Upper lobe of left lung (tissue), 6 donors: ENCODE measurements at places on chromosomes 4 and X. TPM values are rescaled to one million over a fixed set of nuclear protein-coding genes. Genes with fewer than 3 reads are reported as not detected.

GRCh38 chr4:110196871-110197528 is 1.4 kb downstream of the ELOVL6 start:
- H3K27me3 ChIP-seq, result no peaks in the 10 kb centered on the region
- H3K36me3 ChIP-seq, result no peaks in the 10 kb centered on the region
- DNase-seq, result peak; percentile 44
- peaks cover 20% of the 10 kb centered on the region for H3K4me1 ChIP-seq
- peak overlapping the region; percentile 92 for H3K27ac ChIP-seq
- H3K4me3 ChIP-seq, result peak overlapping the region; percentile 79

GRCh38 chr4:120078216-120078615 is 11.6 kb upstream of the MAD2L1 start:
- H3K36me3 ChIP-seq, result no peaks in the 10 kb centered on the region
- no peak overlapping the region for H3K4me3 ChIP-seq
- H3K4me1 ChIP-seq, result no peaks in the 10 kb centered on the region

GRCh38 chrX:24023972-24024669 is 2.9 kb downstream of the KLHL15 start:
- no peaks in the 10 kb centered on the region for H3K27me3 ChIP-seq
- no peaks in the 10 kb centered on the region for H3K36me3 ChIP-seq
- no peak for DNase-seq

DNA sequence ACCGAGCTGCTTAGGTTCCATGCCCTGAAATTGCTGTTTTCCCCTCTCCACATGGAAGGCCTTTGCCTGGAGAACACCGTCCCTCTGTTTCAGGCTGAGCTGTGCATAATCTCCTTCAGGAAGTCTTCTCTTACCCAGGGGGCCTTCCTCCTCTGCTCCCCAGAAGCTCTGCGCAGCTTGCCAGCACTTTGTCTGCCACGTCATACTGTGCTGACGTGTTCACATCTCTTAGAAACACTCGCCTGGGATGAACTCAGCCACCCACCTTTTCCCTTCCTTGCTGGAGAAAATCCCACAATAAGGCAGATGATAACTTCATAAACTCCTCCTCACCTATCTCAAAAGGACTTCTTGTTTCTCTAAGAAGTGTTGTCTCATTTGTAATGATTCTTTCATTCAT is 110.7 kb downstream of the ARHGAP10 start:
- no peaks in the 10 kb centered on the region for H3K27me3 ChIP-seq
- no peak overlapping the region for H3K27ac ChIP-seq
- no peaks in the 10 kb centered on the region for H3K36me3 ChIP-seq
- no peak overlapping the region for H3K4me3 ChIP-seq
- H3K4me1 ChIP-seq, result peaks cover 12% of the 10 kb centered on the region
- DNase-seq, result no peak

TAB3 gene
- total RNA-seq, result 17.3 TPM

PAK3 gene
- total RNA-seq, result 1.3 TPM

GPR50 gene
- not detected for total RNA-seq

- H3K27me3 ChIP-seq, result no peaks in the 10 kb centered on the region
- peaks cover 33% of the 10 kb centered on the region for H3K4me1 ChIP-seq
- no peak overlapping the region for H3K4me3 ChIP-seq
- no peaks in the 10 kb centered on the region for H3K36me3 ChIP-seq
- DNase-seq, result peak; percentile 24
These were observed 10.9 kb downstream of the RTL5 start for GRCh38 chrX:72120837-72121236.

DNA sequence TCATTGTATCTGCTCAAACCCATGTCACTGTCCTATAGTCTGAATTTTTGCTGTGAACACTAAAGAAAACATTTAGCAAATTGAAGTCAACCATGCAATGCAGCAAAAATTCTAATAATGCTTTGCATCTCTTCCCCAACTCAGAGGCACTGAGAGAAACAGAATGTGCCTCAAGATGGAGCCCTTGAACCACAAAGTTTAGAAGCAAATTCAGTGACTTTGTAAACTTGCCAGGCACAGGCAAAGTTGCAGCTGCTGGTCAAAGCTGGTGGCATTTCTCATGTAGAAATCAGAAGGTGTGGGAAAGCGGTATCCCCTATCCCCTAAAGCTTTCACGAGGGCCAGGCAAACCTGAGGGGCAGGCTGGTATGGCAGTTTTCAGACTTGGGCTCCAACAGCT is 121.7 kb upstream of the DIPK2B start:
- no peaks in the 10 kb centered on the region for H3K27me3 ChIP-seq
- no peak overlapping the region for H3K4me3 ChIP-seq
- H3K4me1 ChIP-seq, result no peaks in the 10 kb centered on the region
- H3K27ac ChIP-seq, result no peak overlapping the region
- no peaks in the 10 kb centered on the region for H3K36me3 ChIP-seq
